Common myeloid progenitor, CD34-positive (primary cell): ENCODE measurements at places on chromosomes 5 and 9.

DNA sequence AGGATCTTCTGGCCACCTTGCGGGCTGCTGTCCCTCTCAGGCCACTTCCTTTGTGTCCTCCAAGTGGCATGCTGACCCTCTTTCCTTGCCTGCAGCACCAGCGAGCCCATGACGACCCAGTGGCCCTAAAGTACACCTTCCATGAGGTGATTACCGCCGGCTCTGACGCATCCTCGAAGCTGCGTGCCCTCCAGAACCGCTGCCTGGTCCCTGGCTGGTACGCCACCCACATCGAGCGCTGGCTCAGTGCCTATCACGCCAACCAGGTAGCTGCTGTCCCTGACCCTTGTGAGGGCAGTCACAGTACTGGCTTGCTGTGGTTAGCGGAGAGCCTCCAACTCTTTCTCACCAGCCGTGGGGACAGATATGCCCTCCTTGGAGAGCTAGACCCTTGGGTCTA lies 40.2 kb downstream of the NDST1 start:
- DNase-seq: no peak

- peak; percentile 17 for DNase-seq
Measured at GRCh38 chr5:133612249-133612860, at the start of gene FSTL4. Gene FSTL4 (minus strand): TSS chr5:133612541.

- no peak for DNase-seq
Measured at GRCh38 chr5:168612123-168612522, 33.0 kb upstream of the PANK3 start.

DNA sequence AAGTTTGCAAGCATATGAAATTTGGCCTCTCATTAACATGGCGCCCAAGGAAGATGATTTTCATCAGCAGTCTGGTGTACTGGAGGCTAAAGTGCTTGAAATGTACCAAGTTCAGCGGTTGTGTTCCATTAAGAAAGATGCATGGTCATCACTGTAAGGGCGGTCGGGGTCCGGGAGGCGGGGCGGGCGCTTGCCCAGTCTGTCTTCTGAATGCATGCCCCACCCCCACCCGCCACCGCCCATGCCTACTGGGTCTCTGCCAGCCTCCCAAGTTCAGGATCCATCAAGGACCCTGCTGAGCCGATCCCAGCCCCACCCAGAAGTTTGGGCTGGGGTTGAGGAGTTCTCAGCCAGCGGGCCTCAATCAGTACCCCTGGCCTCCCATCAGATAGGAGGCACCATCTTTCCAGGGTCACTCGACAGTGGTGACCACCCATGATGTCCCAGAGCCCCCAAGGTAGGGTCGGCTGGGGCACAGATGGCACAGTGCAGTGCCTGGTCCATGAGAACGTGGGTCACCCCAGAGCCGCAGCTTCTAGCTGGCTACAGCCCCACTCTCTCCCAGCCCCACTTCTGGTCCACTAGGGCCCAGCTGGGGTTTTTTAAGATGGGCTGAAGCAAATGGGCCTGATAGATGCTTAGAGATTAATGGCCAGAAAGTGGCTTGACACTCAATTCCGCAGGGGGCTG lies 24.4 kb upstream of the PRDM12 start:
- no peak for DNase-seq

- no peak for DNase-seq
Measured at GRCh38 chr5:34598177-34598794, 57.8 kb upstream of the RAI14 start.

- peak; percentile 62 for DNase-seq
Measured at GRCh38 chr9:89606049-89606623, 1.3 kb downstream of the GADD45G start.

GRCh38 chr9:6692881-6693361 lies 47.4 kb upstream of the GLDC start:
- DNase-seq: no peak

GRCh38 chr5:106976363-106976762 lies 694.4 kb downstream of the EFNA5 start:
- DNase-seq: no peak

DNA sequence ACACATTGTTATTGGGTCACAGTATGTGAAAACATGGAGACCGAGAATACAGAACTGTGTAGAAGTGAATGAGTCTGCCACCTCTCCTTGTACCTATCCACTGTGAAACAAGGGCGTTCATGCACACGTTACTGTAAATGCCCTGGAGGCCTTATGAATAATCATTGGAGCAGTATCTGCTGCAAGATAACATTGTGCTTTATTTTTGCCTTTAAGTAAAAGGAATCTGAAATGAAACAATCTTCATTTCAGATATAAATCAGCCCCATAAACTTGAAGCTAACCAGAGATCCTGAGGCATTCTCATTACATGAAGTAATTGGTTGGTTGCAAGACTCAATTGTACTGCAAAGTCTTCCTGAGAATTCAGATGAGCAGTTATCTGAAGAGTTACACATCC lies 419.6 kb downstream of the KDM4C start:
- no peak for DNase-seq

DNA sequence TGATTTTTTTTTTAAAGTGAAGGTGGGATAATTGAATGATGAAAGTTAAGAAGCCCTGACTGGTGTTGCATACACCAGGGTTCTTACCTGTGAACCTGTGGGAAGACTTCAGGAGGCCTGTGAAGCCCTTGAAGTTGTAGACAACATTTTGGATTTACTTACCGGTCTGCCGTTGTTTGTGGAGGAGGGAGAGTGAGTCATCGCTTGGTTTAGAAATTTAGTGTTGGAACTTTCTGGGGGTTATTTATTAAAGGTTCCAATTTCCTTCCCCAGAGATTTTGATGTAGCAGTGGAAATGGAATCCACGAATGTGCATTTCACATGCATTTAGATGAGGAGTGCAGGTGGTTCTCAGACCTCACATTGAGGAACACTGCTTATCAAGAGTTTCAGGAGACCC lies 49.6 kb downstream of the ARHGAP26 start:
- DNase-seq: no peak

DNA sequence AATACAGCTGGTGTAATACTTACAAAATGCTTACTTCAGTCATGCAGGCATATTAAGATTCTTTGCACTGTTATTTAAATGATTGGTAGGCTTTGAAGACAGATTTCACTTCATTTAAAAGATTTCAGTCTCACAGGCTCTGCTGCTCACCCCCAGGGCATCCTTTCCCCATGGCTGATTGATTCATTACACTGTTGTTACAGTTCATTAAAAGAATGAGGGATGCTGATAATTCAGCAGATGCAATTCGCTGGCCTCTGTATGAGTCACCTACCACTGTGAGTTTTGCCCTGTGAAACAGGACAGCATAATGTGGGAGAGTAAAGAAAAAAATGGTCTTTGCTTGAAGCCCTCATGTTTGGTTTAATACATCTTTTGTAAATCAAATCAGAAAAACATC lies 246.9 kb downstream of the CYLC2 start:
- DNase-seq: no peak

DNA sequence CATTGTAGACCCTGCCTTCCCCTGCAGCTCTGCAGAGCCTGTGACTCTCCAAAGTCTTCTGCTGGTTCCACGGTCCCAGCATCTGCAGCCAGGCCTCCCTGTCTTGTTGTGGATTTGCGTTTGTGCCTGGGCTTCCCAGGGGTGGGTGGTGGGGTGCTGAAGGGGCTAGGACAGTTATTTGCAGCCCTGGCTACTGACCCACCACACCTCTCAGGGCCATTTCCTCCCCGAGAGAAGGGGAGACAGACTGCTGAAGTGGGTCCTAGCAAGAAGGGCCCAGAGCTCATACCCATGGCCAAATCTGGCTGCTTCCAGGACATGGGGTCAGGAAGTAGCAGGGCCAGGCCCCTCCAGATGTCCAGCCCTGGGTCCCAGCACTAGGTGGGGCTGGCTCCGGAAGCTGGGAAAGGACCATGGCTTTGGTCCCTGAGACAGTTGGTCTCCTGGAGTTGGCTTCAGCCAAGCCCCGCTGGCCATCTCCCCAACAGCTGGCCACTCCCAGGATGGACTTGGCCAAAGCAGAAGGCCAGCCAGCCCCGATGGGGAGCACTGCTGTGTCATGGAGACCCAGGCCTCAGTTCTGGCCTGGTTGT lies 26.3 kb downstream of the GSN start:
- DNase-seq: no peak

DNA sequence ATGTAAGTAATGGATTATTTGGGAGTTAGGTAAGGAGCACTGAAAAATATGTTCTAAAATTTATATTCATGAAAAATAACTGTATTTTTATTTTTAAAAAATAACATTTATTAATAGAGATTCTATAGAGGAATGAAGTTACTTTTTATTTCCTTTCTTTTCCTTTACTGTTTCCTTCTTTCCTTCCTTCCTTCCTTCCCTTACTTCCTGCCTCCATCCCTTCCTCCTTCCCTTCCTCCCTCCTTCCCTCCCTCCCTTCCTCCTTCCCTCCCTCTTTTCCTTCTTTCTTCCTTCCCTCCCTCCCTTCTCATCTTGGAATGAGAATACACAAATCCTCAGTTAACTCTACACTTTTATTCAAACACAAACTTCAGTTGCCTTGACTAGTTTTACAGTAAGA lies 560.1 kb downstream of the RAB3C start:
- no peak for DNase-seq

GRCh38 chr9:134434894-134435506 lies 108.7 kb downstream of the RXRA start:
- peak; percentile 64 for DNase-seq

DNA sequence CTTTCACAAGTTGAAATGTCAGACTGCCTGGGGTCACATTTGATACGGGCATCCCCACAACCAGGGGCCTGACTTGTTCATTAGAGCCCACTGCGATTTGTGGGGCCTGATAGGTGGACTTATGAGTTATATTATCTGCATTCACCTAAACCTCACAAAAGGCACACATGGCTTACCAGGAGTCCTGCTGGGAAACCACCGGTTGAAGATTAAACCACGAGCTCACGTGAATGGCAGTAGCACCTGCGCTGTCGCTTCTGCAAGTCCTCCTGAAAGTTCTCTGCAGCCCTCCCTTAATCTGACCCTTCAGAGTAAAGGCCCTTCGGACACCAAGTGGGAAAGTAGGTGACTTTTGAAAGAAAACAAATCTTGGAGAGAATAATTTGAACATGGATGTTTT lies 68.9 kb downstream of the PPIC start:
- no peak for DNase-seq

DNA sequence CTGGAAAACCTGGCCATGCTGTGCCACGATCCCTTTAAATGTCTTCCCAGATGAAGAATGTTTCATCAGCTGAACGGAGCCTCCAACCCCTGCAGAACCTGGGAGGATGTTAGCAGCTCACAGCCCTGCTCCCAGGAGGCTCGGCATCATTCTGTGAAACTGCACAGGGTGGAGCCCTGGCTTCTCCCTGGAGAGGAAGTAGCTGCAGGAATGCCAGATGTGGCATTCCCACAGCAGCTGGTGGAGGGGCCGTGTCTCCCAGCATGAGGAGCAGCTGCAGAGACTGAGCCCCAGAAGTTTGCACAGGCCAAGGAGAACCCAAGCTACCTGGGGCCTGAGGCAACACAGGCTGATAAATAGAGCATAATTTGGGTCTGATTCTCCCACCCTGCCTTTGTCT lies 165.8 kb upstream of the MAP3K1 start:
- no peak for DNase-seq

GRCh38 chr5:94244921-94245320 lies 373.5 kb downstream of the KIAA0825 start:
- no peak for DNase-seq

- DNase-seq: no peak
Measured at GRCh38 chr5:149278451-149279210, 7.0 kb downstream of the AFAP1L1 start.

DNA sequence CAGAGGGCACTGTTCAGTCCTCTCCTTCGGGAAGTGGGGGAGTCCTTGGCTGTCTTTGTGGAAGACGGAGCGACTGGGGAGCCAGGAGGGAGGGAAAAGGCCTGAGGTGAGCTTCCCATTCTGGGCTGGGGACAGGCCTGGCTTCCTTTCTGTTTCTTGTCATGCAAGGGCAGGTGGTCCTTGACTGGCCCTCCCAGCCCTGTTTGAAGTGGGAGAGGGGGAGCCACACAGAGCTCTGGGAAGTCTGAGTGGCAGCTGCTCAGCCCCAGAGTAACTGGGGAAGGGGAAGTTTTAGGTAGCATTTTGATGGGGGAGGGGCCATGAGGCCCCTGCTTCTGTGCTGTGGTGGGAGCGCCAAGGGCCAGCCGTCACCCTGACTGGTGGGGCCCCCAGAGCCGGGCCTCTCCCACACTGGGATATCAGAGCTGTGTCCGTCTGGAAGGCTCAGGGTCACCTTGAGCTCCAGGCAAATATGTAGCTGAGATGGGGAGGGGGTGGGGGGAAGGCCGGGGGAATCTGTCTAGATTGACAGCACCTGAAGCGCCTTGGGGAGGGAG lies 6.5 kb downstream of the UNC5A start:
- DNase-seq: no peak

DNA sequence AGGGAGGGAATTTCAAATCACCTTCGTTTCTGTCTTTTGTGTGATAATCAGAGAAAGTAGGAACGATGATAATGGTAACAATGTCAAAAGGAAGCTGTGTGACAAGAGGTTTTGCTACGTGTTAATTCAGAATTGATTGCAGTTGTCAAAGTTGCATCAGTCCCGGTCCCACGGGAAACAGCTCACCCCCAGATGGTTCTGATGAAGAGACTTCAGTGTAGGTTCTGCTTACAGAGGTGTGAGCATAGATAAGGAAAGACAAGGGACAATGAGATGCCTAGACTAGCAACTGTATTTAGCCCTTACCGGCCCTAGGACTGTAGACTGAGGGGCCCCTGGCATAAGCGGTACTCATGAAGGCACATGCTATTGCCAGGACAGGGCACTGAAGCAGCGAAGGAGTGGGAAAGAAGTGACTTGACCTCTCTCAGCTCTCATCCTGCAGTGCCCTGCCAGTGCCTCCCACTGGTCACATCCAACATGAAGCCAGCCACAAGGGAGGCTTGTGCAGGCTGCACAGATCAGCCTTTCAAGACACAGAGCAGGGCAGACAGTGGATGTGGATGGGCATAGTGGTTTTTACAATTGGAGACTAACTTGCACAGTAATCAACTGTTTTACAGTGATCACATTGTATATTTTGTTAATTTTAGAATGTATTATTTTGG lies 21.1 kb downstream of the PDE8B start:
- DNase-seq: no peak

DNA sequence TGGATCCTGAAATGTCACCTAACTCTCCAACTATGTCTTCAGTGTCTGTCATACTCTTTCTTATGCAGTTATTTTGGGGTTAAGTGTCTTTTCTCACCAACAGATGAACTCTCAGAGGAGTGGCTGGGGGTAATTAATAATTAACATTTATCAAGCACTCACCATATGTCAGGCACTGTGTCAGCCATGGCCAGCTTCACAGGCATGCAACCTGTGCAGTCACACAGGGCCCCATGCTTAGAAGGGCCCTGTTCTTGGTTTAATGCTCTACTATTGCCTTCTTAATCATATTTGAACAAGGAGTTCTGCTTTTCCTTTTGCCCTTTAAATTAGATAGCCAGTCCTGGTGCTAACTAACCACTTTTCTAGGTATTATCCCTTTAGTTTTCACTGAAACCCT lies 3.4 kb upstream of the GRPEL2 start:
- no peak for DNase-seq

- DNase-seq: peak; percentile 85
Measured at GRCh38 chr9:129225815-129226214, 47.8 kb upstream of the IER5L start.
